ENCODE measurements at places on chromosomes 13 and 19.

- DNase-seq = no peak
Observed at GRCh38 chr13:41746259-41746658, 214.7 kb downstream of the VWA8 start.

GRCh38 chr19:29666578-29667386 is 1.5 kb downstream of the PLEKHF1 start:
- DNase-seq = no peak

- no peak for DNase-seq
Observed at GRCh38 chr19:16514383-16515019, 18.3 kb downstream of the C19orf44 start.

GRCh38 chr13:78145276-78145675 is 226.6 kb upstream of the EDNRB start:
- DNase-seq = no peak

- DNase-seq = no peak
Observed at GRCh38 chr19:41425174-41426115, 1.7 kb downstream of the B3GNT8 start.

DNA sequence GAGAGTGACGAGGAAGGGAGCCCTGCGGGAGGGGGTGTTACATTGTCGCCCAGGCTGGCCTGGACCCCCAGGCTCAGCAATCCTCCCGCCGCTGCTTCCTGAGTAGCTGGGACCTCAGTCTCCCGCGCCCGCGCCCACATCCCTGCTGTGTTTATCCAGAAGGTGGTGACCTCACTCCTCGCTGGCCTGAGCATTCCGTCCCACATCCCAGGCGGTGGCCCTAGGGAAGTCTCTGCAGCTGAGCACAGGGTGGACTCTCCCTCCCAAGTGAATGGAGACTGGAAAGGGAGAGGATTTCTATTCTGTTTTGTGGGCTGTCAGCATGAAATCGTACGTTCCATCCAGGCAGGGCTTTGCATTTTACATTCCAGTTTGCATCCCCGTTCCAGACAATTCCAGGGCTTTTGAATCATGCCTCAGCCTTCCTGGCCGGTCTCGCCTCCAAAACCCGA is 401 bp upstream of the ZNF765 start:
- DNase-seq = no peak

DNA sequence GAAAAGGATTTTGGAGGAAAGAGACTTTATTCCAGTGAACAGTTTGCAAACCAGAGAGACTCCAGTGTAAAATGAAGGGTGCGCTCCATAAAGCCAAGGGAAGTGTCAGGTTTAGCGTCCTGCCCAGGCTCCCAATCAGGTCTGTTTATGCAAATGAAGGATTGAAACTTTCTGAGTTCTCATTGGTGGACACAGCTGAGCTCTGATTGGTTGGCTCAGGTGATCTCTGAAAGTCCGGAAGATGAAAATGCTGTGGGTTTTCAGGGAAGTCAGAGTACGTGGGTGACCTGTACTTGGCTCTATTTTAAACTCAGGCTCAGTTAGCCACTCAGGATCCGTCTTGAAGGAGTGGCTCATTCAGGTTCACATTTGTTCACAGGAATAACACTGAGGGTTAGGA is 28.7 kb upstream of the CD33 start:
- no peak for DNase-seq

DNA sequence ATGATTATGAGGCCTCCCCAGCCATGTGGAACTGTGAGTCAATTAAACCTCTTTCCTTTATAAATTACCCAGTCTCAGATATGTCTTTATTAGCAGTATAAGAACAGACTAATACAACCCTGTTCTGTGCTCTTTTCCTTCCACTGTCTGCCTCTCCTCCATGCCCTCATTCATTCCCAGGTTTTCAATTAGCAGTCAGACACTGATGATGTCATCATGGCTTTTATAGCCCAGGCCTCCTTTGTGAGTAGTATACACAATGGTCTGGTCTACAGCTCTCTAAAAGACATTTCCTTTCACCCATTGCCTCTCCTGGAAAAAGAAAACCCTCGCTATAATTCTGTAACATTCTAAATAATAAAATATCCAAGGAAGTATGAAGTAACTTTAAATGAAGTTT is 25.5 kb downstream of the FGF14 start:
- DNase-seq = no peak

- no peak for DNase-seq
Observed at GRCh38 chr19:9786342-9786741, 17.8 kb upstream of the ZNF846 start.

DNA sequence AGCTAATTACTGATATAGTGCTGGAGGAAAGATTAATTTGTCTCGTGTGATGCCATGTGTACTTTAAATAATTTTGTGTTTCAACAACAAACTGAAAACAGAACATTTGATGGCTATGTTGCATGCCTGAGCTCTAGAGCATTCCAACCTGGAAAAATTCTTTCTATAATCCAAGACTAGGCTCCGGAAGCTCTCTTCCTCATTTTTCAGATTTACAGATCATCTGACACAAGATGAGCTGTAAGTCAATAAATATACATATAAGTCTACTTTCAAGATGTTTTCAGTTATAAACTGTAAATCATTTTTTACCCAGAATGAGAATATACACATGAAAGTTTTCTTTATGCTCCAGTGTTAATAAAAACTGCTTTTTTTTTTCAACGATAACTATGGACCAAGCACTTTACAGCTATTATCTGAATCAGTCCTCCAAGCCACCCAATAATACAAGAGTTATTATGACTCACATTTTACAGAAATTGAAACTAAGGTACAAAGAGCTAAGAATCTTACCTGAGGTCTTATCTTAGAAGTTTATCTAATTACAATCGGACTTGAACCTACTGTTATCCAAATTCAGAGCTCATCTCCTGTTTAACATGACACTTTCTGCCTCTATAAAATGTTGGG is 6.4 kb upstream of the FOXO1 start:
- DNase-seq = no peak

GRCh38 chr13:106530171-106530851 is 5.2 kb downstream of the EFNB2 start:
- DNase-seq = no peak

GRCh38 chr13:32728327-32728726 is 142.1 kb downstream of the PDS5B start:
- no peak for DNase-seq

- no peak for DNase-seq
Observed at GRCh38 chr13:68190818-68191217, 960.7 kb upstream of the PCDH9 start.

DNA sequence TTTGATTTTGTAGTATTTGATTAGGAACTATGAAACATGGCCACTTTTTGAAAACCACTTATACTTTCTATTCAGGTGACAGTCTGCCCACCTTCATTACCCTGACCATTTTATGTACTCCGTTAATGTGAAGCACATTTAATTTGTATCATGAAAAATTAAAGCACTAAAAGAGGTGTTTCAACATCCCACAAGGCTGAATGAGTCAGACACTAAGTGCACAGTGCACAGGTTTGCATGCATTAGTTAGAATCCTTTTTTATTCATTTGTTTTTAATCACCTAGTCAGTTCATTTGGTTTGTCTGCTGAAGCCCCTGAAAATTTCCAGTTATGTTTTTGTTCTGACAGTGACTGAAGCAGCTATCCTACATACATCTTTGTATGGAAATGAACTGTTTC is 271.0 kb downstream of the SLITRK5 start:
- DNase-seq = no peak

DNA sequence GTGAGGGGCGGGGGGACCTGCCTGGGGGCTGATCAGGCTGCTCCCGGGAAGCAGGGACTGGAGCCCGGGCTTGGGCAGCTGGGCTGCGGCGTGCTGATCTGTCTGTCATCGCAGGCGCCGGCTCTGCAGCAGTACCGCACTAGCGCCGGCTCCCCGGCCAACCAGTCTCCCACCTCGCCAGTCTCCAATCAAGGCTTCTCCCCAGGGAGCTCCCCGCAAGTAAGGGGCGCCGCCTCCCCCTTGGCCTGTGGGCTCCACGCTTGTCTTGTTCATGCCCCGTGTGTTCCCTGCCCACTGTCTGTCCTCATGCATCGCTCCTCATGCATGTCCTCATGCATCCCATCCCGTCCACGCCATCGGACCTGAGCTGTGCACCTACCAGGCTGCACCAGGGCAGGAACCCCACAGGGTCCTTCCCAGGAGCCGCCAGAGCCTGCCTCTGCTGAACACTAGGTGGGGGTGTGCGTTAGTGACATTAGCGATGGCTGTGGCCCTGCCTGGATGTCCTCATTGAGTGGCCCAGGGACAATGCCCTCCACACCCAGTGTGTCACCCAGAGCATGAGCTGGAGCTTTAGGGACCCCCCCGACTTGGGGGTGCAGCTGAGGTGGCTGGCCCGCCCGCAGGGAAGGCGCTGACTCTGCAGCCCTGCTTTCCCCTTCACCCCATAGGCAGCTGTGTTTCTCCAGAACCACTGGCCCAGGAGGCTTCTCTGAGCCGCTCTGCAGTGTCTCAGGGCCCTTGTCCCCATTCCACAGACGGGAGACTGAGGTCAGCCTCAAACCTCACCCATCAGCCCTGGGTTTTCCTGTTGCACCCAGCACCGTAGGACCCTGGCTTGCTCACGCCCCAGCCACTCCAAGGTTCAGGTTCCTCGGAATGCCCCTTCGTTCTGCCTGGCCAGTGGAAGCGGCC is 19.5 kb downstream of the COMP start:
- no peak for DNase-seq

DNA sequence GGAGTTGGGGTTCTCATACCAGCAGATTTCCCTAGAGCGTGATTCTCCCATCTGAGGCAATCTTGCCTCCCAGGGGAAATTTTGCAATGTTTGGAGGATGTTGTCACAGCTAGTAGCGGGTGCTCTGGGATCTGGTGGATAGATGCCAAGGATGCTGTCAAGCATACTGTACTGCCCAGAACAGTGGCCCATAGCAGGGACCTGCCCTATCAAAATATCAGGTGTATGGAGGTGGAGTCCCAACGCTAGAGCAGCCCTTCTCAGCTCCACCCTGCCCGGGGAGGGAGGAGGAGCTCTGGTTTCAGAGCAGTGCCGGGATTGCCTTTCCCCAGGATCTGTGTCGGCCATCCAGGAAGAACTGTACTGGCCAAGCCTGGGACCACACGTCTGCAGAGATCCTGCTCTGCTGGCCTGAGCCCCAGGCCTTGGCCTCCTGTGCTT is 10.9 kb upstream of the QTRT1 start:
- no peak for DNase-seq

GRCh38 chr13:59755632-59756290 is 408.0 kb downstream of the DIAPH3 start:
- no peak for DNase-seq

GRCh38 chr13:111429064-111429558 is 108.7 kb downstream of the TEX29 start:
- DNase-seq = no peak

DNA sequence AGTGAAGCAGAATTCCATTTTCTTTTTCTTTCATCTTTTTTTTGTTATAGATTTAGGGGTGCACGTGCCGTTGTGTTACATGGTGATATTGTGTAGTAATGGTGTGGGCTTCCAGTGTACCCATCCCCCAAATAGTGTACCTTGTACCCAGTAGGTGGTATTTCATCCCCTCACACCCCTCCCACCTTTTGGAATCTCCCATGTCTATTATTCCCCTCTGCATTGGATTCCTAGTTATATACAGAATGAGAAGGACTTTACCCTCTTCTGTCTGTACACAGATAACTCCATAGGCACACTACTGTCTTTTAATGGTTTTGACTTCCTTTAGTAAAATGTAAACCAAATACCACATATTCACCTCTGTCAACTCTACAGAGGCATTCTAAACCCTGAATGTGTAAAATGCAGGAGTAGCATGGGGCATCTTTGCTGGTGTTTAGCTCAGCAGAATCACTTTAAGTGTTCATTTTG is 28.0 kb downstream of the FRY start:
- no peak for DNase-seq

DNA sequence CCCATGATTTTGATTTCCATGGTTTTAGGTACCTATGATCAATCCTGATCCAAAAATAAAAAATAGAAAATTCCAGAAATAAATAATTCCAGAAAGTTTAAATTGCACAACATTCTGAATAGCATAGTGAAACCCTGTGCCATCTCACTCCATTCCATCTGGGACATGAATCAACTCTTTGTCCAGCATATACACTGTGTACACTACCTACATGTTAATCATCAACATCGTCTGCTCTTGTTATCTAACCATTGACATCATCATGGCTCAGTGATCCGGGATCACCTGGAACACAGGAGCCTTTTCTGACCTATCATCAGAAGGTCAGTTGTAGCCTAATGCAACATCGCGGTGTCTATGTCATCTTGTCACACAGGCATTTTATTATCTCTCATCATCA is 75.6 kb downstream of the MYO16 start:
- no peak for DNase-seq

- no peak for DNase-seq
Observed at GRCh38 chr13:98595134-98595533, 18.2 kb upstream of the STK24 start.

GRCh38 chr13:110327051-110327721 is 20.1 kb downstream of the COL4A2 start:
- DNase-seq = peak; percentile 74

DNA sequence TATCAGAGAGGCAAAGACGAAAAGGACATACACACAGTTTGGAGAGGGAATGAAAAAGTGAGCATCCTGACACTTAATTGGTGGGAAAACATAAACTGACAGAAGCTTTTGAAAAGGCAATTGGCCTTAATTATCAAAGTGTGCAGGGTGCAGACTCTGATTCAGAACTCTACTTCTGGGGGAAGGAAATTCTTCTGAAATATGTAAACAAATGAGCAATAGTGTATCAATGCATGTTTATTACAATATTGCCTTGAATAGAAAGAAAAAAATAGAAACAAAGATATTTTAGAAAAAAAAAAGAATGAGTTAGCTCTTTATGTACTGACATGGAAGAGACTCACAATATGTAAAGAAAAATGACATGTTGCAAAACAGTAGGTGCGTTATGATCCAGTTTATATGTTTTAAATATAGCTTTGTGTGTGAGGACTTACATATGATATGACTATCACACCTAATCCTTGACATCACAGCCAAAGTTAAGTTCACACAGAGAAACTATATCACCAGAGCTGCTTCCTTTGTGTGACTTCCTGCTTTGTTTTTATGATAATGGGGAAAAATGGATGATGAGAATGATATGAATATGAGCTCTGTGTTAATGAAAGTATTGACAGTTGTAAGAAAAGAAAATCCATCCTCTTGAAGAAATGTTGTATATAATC is 182.4 kb downstream of the KCTD12 start:
- DNase-seq = no peak

GRCh38 chr19:1825909-1826556 is 14.0 kb upstream of the ATP8B3 start:
- DNase-seq = no peak

- no peak for DNase-seq
Observed at GRCh38 chr19:57689750-57690149, 8.0 kb downstream of the ZNF551 start.

Data from NCI-H187 treated with DMSO at 0.1 percent for 48 hours (cell line).